Progenitor cell of endocrine pancreas (in vitro differentiated cells): ENCODE measurements at places on chromosomes 7 and 10. TPM values are rescaled to one million over a fixed set of nuclear protein-coding genes. Genes with fewer than 3 reads are reported as not detected.

GRCh38 chr7:36406156-36406555 lies 16.5 kb downstream of the ANLN start:
- peaks cover 22% of the 10 kb centered on the region for H3K36me3 ChIP-seq
- H3K4me3 ChIP-seq = no peak overlapping the region
- no peaks in the 10 kb centered on the region for H3K4me1 ChIP-seq
- no peak overlapping the region for H3K27ac ChIP-seq

- H3K36me3 ChIP-seq = no peaks in the 10 kb centered on the region
- H3K4me1 ChIP-seq = peaks cover 1% of the 10 kb centered on the region
- H3K27me3 ChIP-seq = peaks cover 53% of the 10 kb centered on the region
- H3K4me3 ChIP-seq = no peak overlapping the region
- no peak for DNase-seq
Measured at GRCh38 chr10:132301371-132302330, 6.1 kb downstream of the STK32C start.

GRCh38 chr7:84985073-84985784 lies 201.6 kb downstream of the SEMA3D start:
- no peak overlapping the region for H3K27ac ChIP-seq
- H3K27me3 ChIP-seq = no peaks in the 10 kb centered on the region
- H3K4me1 ChIP-seq = no peaks in the 10 kb centered on the region
- no peak overlapping the region for H3K4me3 ChIP-seq
- no peak for DNase-seq
- H3K36me3 ChIP-seq = no peaks in the 10 kb centered on the region

DNAJC30 gene
- 10.4 and 11.1 TPM in 2 replicates for total RNA-seq

VWC2 gene
- total RNA-seq = 0.02 TPM in 2 replicates

GRCh38 chr10:90087197-90088023 lies 386.0 kb downstream of the KIF20B start:
- no peaks in the 10 kb centered on the region for H3K36me3 ChIP-seq
- H3K4me1 ChIP-seq = no peaks in the 10 kb centered on the region
- H3K27ac ChIP-seq = no peak overlapping the region
- H3K27me3 ChIP-seq = no peaks in the 10 kb centered on the region
- DNase-seq = no peak

DNA sequence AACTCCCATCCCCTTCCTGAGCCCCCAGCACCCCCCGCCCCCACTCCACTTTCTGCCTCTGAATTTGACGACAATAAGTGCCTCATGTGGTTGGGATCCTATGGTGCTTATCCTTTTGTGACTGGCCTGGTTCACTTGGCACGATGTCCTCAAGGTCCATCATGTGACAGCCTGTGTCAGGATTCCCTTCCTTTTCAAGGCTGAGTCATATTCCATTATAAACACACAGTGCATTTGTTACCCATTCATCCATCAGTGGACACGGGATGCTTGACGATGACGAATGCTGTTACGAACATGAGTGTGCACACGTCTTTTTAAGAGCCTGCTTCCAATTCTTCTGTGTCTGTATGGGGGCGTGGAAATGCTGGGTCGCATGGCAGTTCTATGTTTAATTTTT lies 26.7 kb downstream of the SHH start:
- H3K4me1 ChIP-seq = peaks cover 2% of the 10 kb centered on the region
- H3K36me3 ChIP-seq = peaks cover 18% of the 10 kb centered on the region
- DNase-seq = no peak
- H3K27me3 ChIP-seq = peaks cover 19% of the 10 kb centered on the region
- H3K4me3 ChIP-seq = no peak overlapping the region
- no peak overlapping the region for H3K27ac ChIP-seq

- H3K4me3 ChIP-seq = no peak overlapping the region
- no peaks in the 10 kb centered on the region for H3K27me3 ChIP-seq
- no peaks in the 10 kb centered on the region for H3K4me1 ChIP-seq
- no peak overlapping the region for H3K27ac ChIP-seq
Measured at GRCh38 chr7:44394636-44395035, 69.2 kb upstream of the CAMK2B start.

GRCh38 chr7:2926120-2926895 lies 82.2 kb upstream of the GNA12 start:
- no peak overlapping the region for H3K27ac ChIP-seq
- H3K36me3 ChIP-seq = no peaks in the 10 kb centered on the region
- H3K4me3 ChIP-seq = no peak overlapping the region
- peaks cover 2% of the 10 kb centered on the region for H3K4me1 ChIP-seq

GRCh38 chr7:732094-732541 lies 5.0 kb upstream of the PRKAR1B start:
- H3K36me3 ChIP-seq = no peaks in the 10 kb centered on the region
- H3K4me3 ChIP-seq = no peak overlapping the region
- no peak overlapping the region for H3K27ac ChIP-seq
- DNase-seq = no peak
- H3K4me1 ChIP-seq = peaks cover 12% of the 10 kb centered on the region
- H3K27me3 ChIP-seq = no peaks in the 10 kb centered on the region
